ENCODE measurements at places on chromosomes 12 and 14.

DNA sequence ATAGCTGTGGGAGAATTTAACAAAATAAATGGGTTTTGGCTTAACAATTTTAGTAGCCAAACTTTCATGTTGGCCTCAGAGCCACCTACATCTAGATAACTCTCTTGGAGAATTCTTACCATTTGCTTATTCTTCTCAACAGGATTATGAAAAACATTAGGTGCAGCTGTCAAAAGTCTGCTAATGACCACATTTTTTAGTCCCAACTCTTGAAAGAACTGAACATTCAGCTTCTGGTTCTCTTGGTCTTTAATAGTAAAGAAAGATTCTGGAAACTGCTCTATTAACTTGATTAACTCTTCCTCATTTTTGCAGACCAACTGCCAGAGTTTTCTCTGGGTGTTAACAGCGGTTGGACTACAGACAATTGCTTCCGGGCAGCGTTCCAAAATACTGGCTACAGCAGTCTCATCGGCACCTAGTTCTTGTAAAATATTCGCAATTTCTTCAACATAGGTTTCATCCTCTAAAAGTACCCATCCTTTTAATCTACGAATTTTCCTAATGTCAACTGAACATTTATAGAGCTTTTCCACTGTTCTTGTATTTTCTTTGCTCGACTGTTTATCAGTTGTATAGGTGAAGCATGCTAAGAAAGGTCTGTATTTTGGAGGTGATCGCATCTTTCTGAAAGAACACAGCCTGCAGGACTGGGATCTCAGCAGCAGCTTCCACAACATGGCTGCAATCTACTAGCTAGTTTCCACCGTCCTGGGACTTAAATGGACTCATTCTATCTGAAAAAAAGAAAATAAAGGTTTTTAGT lies 8.7 kb downstream of the MTERF2 start:
- DNase-seq: peak; percentile 52
- H3K36me3 ChIP-seq: no peaks in the 10 kb centered on the region
- H3K4me1 ChIP-seq: no peaks in the 10 kb centered on the region
- no peaks in the 10 kb centered on the region for H3K27me3 ChIP-seq

- no peak overlapping the region for H3K4me3 ChIP-seq
- no peaks in the 10 kb centered on the region for H3K36me3 ChIP-seq
- no peaks in the 10 kb centered on the region for H3K27me3 ChIP-seq
- no peak for DNase-seq
- no peak overlapping the region for H3K27ac ChIP-seq
Observed at GRCh38 chr12:71124835-71125460, 32.9 kb downstream of the TSPAN8 start.

GRCh38 chr12:130401703-130402102 lies 64.0 kb downstream of the PIWIL1 start:
- H3K4me1 ChIP-seq: no peaks in the 10 kb centered on the region
- no peak overlapping the region for H3K4me3 ChIP-seq
- H3K27me3 ChIP-seq: no peaks in the 10 kb centered on the region
- DNase-seq: no peak
- H3K36me3 ChIP-seq: no peaks in the 10 kb centered on the region
- H3K27ac ChIP-seq: no peak overlapping the region

- DNase-seq: no peak
- H3K4me3 ChIP-seq: no peak overlapping the region
- no peaks in the 10 kb centered on the region for H3K4me1 ChIP-seq
- H3K27me3 ChIP-seq: no peaks in the 10 kb centered on the region
Observed at GRCh38 chr12:79873201-79873600, 61.7 kb downstream of the PPP1R12A start.

DNA sequence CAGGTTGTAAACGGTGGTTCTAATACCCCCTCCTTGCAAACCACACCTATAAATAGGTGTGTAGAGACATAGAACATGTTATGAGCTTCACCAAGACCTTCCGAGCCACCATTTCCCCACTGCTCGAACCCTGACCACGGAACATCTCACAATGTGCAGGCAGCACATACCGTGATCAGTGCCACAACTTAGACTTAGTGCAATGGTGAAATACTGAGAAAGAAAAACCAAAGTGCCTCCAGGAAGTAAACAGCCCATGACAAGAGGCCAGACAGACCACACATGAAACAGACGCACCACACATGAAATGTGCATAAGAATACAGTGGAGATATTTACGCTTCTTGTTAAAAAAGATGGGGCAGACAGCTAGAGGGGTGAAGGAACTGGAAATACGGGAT lies 166.9 kb upstream of the CCND2 start:
- no peak overlapping the region for H3K27ac ChIP-seq
- no peaks in the 10 kb centered on the region for H3K36me3 ChIP-seq
- H3K27me3 ChIP-seq: no peaks in the 10 kb centered on the region
- H3K4me1 ChIP-seq: no peaks in the 10 kb centered on the region
- no peak for DNase-seq
- no peak overlapping the region for H3K4me3 ChIP-seq
